ENCODE measurements at places on chromosomes 12 and 14.
A peak's percentile ranks its signal among the peaks of the same experiment; 100 is the strongest.

GRCh38 chr12:65508276-65509035 lies 230.0 kb downstream of the MSRB3 start:
- no peak for DNase-seq

GRCh38 chr12:2233034-2233433 lies 180.2 kb downstream of the CACNA1C start:
- DNase-seq: no peak

GRCh38 chr12:51592034-51592705 lies 1.1 kb downstream of the SCN8A start:
- no peak for DNase-seq

- DNase-seq: no peak
These were observed 195.9 kb upstream of the FBXO33 start for GRCh38 chr14:39628087-39628486.

DNA sequence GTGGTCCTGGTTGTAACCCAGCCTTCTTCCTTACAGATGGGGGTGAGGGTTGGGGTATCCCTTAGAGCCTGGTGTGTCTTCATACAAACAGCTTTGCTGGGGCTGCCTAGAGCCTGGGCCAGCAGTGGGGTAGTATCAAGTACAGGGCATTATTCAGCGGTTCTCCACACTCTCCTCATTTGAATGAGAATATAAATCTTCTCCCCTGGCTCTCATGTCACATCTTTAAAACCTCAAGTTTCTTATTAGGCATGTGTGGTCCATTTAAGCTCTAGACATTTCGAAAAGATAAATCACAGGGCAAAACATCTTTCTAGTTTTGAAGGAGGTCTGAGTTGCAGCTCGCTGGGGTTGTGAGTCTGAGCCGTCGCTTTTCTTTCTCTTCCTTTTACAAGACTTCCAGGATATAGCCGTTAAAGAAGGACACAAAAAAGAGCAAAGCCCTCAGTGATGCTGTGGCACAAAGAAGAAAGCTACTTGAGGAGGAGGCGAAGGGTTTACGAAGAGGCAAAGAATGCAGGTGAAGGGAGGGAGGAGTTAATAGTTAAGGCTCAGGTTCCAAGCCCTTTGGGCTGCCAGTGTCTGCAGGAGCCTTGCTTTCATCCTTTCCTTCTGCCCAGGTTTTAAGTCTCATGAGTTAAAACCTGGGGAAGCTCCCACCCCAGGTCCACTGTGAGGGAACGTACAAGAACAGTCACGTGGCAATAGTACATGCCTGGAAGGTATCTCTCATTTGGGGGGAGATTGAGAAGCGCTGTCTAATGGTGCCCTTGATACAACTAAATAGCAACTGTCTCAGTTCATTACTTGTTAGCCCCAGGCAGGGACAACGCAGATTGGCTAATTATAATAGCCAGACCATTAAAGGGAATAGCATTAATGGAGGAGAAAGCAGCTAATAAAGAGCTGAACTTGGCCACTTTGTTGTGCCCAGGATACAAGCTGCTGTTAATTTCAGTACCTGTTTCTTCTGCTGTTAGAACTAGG lies 94.2 kb downstream of the ETV6 start:
- peak; percentile 29 for DNase-seq

- DNase-seq: no peak
These were observed 152.7 kb downstream of the ANO2 start for GRCh38 chr12:5792343-5792742.

GRCh38 chr12:57139796-57140649 lies 7.4 kb downstream of the LRP1-AS start:
- no peak for DNase-seq

DNA sequence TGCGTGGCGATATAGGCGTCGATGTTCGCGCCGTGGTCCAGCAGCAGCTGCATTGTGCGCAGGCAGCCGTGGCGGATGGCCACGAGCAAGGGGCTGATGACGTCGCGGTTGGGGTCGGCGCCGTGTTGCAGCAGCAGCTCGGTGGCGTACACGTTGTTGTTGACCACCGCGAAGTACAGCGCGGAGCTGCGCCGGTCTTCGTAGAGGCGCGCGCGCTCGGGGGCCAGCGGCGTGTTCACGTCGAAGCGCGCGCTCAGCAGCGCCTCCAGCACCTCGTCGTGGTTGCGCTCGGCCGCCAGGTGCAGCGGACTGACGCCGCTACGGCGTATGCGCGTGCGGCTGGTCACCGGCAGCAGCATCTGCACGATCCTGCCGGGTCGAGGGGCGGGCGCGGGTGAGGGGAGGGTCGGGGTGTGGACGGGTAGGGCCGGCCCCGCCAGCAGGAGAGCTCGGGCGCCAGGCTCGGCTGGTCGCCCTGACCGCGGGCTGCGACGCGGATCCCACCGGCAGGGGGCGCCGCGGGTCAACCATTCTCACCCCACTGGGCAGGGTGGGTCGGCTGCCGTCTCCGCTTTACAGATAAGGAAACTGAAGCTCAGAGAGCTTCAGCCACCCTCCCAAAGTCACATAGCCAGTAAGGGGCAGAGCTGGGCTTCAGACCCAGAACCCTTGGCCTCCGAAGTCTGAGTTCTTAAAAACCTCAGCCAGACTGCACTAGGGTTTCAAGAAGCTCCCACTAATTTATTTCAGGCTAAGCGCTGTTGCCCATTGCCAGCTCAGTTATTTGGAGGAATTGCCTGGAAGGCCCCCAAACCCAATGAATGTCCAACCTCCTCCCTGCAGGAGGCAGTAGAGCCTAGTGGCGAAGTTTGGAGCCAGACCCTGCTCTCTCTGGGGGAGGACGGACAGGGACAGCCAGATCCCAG lies 12.4 kb downstream of the FAM181A start:
- DNase-seq: peak; percentile 58

DNA sequence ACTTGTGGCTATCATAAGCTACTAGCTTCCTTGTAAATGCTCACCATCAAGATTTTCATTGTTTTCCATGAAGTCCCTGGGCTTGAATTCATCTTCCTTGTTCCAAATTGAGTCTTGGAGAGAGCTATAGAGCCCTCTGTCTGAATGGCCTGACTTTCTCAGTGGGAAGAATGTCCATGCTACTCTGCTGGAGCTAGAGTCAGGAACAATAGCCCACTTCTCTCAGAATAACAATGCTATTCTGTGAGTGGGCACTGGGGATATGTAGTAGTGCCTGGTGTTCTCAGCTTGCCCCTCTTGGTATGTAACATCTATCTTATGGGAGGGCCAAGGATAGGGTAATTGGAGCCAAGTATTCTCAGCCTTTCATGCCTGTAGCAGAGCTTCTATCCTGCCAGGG lies 127.6 kb upstream of the TRHDE start:
- no peak for DNase-seq

DNA sequence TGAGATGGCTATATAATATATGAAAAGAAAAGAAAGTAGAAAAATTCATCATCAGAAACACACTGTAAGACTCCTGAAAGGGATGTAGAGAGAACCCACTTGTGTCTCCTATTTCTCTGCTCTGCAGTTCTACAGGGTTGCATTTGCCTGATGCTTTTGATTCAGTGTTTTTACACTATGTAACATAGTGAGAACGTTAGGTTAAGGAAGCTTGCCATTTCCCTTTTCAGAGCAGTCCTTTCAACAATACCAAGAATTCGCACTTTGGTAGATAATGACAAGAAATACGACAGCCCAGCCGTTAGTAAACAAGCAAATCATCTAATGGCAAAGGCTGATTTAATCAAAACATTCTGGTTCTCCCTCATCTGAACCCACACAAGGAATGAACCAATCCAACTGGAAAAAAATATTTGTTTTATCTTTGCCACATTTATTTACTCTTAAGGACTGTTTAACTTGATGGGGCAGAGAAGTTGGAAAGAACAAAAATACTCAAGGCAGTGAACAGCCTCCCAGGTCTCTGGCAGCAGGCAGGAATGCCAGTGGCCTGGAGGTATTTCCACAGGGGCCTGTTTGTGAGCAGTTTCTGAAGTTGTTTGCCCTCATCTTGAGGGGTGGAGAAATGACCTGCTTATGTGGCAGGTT lies 30.8 kb upstream of the SOCS2 start:
- no peak for DNase-seq

DNA sequence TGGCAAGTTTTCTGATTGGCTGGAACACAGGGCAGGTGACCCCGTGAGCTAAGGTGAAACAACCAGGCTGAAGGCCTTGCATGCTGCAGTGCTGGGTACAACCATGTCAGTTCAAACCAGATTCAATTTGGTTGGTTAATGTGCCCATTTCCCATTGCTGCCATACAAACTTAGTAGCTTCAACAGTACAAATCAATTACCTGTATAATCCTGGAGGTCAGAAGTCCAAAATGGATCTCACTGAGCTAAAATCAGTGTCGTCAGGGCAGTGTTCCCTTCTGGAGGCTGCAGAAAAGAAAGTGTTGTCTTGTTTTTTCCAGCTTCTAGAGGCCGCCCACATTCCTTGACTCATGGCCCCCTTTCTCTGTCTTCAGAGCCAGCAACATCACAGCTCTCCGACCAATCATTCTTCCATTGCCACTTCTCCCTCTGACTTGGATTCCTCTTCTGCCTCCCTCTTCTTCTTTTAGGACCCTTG lies 221.7 kb downstream of the ZFP36L1 start:
- DNase-seq: no peak

- DNase-seq: peak; percentile 81
These were observed 16.4 kb downstream of the LRCOL1 start for GRCh38 chr12:132593938-132594358.

- no peak for DNase-seq
These were observed 14.2 kb upstream of the PLXNC1 start for GRCh38 chr12:94133964-94134795.

DNA sequence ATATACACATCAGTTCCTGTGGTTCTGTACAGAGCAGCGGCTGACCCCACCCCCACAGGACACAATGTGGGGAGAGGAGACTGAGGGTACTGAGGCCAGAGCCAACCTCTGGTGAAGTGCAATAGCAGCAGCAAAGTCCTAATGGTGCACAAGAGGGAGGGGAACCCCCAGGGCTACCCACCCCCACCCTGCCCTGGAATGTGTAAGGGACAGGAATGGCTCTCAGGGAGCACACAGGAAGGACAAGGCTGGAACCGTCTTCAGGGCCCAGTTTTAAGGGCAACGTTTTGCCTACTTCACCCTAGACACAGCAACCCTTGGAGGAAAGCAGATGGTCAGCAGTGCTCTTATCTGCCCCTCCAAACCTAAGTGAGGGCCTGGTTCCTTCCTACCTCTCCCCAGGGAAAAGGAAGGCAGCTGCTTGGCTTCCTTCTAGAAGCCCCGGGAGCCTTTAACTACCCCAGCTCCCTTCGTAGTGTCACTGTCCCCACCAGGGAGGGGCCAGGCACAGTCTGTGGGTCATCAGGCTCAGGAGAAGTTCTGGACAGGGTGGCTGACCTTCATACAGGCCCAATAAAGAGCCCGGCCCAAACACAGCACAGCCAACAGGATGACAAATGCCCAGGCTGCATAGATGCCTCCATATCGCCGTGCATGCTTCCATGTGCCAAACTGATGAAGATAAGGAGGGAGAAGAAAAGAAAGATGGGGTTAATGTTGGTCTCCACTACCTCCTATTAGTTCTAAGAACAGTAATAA lies 3.0 kb downstream of the PIP4P1 start:
- no peak for DNase-seq

DNA sequence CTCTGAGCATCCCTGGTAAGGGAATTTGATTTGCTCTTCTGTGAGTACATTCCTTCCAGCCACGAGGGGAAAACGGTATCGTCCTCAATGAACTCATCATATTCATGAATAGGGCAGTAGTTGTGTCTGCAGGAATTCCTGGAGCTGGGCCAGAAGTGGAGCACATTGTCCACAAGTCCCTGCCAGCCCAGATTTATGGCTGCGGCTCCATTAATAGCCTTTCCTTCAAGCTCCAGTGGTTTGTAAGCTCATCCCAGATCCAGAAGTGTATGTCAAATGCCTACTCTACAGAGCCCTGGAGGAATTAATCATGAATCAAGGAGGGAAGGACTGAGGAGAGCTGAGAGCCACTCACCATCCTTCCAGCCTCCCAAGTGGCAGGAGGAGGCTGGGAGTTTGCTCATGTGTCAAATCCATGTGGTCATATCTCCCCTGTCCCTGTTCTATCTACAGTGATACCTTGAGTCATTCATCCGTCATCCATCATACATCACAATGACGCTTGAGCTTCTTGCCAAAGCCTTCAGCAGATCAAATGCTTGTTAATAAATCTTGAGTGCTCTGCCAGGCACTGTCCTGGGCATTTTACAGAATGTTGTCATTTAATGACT lies 65.5 kb downstream of the SVOP start:
- no peak for DNase-seq

DNA sequence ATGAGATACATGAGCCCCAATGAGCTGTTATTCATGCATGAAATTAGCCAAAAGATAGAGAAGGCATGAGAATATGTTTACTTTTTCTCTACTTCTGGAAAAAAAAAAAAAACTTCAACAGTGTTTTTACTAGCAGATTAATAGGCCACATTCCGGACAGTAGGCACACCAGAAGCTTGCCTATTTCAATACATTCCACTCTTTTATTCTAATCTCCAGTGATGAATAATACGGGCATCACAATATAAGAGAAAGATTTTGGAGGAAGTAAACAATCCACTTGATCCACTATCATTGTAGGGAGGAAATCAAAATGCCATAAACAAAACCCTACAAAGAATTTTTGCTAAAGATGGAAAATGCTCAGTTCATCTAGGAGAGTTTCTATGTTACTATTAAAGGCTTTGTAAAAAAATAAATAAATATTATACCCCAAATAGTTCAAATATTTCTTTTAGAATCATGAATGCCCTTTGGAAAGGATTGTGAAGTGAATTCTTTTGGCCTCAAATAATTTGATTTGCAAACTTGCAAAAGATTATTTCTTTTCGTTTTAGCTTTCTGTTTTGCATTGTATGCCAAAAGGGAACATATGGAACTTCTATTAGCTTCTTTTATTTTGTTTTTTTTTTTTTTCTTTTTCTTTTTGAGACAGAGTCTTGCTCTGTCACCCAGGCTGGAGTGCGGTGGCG lies 232.6 kb downstream of the EPS8 start:
- no peak for DNase-seq

DNA sequence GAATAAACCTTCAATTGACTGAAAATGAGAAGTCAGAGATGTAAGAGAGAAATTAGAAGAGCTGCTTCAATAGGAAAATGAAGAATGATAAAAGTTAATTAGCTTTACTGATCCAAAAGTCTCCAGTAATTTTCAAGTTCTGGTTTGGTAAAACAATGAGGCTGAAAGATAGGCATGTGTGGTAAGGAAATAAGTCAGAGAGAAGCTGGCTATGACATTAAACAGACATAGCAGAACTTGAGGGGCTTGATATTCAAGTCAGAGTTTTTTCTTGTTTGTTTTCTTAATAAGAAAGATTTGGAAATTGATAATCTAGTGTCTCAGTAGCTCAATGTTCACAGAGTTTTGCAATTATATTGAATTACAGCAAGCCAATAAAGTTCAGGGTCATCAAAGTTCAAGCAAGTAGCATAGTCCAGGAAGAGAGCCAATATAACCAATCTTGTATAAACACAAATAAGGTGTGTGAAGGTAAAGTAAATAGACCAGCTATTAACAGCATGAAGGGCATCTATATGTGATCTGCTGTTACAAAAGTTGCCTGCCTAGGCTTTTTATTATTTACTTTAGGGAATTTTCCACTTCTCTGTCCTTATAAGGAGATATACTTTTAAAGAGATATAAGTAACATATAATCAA lies 1111.5 kb downstream of the TRHDE start:
- DNase-seq: no peak

GRCh38 chr12:121165316-121165715 lies 32.6 kb downstream of the P2RX7 start:
- no peak for DNase-seq

- DNase-seq: no peak
These were observed 248.8 kb upstream of the TBX3 start for GRCh38 chr12:114932806-114933205.

All from iPS DF 6.9 (cell line).